M059J (cell line): ENCODE measurements at places on chromosomes 3 and 15.

GRCh38 chr3:183698756-183699155, 1.2 kb downstream of the YEATS2 start:
- peak; percentile 47 for DNase-seq

DNA sequence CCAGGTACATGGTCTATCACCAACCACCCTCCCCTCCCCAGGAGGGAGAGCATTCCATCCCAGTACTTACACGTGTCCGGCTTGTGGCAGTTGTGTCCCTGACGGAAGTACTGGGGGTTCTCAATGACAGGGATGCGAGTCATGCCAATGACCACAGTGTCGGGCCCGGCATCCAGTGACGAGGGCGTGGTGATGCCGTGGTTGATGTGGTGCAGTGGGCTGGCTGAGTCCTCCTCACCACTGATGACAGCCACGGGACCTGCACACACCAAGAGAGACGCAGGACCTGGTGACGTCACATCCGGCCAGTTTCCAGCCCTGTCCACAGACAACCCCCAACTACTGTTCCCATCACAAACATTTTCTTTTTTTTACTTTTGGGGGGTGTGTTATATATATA, 223.8 kb downstream of the NTRK3 start:
- DNase-seq = peak; percentile 86

- DNase-seq = peak; percentile 41
Observed at GRCh38 chr3:164732166-164732565, 346.1 kb downstream of the SI start.

DNA sequence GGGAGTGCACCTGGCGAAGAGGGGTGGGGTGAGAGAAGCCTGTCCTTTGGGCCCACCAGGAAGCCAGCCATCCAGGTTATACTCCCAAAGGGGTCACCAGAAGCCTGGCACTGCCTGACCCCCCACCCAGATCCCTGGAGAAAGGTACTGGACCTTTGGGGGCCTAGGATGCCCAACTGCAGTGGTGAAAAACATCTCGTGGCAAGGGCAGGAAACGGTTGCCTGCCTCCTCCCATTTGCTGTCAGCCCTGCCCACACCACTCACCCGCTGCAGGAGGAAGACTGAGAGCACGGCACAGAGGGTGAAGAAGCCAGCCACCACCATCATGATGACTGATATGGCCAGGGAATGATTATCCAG, 2.2 kb upstream of the ULK3 start:
- DNase-seq = no peak

DNA sequence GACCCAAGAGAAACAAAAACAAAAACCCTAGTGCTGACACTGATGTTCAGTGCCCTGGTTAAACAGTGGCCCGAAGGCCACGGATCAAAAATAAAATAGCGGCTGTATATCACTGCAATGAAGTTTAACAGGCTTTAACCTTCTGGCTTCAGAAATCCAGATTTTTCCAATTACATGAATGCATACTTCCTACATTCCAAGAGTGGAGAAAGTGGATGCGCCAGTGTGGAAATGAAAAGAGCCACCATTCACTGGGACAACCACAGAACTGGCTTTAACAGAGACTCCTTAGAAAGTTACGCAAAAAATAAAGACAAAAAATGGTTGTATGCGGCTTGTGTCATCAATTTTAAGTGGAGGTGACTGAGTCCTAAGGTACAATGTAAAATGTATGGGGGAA, 522.2 kb downstream of the FHIT start:
- DNase-seq = no peak

GRCh38 chr3:193599393-193599792, 6.4 kb downstream of the OPA1 start:
- DNase-seq = no peak

DNA sequence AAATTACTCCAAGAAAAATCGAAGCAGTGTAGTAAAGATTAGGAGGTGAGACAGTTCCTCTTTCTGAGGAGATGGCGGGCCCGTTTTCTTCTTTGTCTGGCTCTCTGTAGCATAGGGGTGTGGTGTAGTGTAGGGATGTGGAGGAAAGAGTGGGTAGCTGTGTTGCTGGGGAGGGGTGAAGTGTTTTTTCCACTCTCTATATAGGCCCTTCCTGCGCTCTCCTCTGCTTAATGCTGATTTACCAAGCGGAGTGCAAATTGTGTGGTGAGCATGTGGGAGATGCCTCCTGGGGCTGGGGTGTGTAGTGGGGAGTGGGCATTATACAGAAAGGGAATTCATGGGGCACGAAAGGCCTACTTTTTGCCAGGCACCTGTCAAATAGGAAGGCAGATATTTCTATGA, 94.9 kb downstream of the ST6GAL1 start:
- no peak for DNase-seq

DNA sequence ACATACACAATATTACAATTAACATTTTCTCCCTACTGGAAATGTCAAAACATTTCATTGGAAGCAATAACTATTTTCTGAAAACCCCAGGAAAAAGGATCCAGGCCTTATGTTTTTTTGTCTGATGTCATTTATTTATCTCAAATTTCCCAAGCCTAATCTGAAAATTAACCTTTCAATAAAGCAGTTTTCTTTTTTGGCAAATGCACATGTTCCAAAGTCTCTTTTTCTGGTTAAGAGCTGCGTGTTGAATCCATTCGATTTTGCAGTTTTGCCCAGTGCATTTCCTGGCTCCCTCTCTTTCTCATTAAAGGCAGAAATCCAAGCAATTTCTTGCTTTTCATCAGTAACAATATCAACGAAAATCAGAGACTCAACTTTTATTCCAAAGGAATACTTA, 222.3 kb downstream of the NR1D2 start:
- DNase-seq = no peak
